ENCODE measurements at places on chromosomes 3 and 15.

GRCh38 chr15:78933823-78934654 is 10.8 kb downstream of the CTSH start:
- DNase-seq = peak; percentile 87

DNA sequence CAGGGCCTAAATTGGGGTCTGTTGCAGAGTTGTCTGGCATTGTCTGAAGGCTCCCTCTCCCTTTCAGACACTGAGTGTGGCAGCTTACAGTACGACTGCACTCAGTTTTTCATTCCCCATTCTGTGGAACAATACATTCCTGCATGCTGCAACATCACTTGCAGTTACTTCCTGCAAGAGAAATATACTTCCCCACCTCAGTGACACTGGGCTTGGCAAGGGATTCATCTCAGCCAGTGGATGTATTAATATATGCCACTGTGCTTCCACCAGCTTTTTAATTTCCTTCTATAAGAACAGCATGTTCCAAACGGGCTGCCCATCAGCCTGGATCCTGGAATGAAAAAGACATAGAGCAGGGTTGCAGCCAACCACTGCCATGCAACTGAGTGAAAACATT is 23.1 kb downstream of the B3GALNT1 start:
- no peak for DNase-seq

DNA sequence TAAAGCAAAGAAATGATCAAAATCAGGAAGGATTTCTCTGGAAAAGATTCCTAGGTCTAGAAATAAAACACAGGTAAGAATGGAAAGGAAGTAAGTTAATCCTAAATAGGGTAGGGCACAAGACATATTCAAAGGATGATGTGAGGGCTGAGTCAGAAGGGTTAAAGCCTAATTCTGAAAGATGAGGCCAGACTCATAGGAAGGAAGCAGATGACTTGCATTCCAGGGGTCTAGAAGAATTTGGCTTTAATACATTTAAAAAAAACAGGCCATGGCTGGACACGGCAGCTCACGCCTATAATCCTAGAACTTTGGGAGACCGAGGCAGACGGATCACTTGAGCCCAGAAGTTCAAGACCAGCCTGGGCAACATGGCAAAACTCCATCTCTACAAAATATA is 3.2 kb downstream of the SSR3 start:
- DNase-seq = no peak

DNA sequence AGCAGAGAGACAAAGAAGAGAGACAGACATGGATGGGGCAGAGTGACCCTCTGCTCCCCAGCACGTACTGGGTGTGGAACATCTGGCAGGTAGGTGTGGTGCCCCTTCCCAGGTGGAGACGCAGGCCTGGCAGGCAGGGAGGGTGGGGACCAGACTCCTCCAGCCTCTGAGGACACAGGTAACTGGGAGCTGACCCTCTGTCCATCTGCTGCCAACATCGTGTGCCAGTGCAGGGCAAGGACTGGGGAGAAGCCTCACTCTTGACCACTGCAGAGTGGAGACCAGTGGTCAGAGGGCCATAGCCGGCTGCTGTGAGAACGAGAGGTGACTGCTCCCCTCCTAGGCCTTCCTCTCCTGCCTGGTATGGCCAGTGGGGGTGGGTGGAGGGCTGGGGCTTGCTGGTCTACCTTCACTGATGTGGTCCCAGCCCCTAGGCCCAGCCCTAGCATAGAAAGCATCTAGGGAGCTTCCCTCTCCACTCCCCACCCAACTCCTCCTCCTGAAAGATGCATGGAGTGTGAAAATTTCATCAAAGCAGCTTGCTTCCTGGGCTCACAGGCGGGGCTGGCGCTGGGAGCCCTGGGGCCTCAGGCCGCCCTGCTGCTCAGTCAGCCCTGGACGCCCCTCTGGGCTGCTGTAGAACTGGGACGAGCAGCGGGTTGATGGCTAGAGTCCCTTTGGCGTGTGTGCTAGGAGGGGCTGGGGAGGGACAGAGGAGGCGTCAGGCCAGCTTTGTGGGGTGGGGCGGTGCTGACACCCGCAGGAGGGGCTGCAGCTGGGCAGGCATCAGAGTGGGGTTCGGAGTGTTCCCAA is 90.3 kb downstream of the PLXNA1 start:
- DNase-seq = no peak

- DNase-seq = no peak
Observed at GRCh38 chr3:152151216-152151876, 117.4 kb upstream of the MBNL1 start.
